Neural crest cell (in vitro differentiated cells): ENCODE measurements at places on chromosomes 6 and 20.
A peak's percentile ranks its signal among the peaks of the same experiment; 100 is the strongest.

DNA sequence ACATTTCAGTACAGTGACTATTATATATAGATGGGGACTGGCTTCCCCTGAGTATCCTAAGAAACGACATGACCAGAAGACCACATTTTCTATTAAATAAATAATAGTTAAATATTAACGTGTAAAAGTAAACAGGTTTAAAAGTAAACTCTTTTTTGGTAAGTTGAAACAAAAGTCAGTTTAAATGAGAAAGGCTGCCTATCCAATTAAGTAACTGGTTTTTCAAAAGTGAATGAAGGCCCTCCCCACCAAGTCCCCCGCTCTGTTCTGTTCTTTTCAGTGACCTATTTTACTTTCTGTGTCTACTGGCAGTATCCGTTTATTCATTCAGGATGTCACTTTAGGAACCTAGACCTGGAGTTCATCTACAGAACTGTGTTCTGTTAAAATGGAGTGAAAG, 32.0 kb downstream of the QKI start:
- H3K27ac ChIP-seq, result no peak overlapping the region
- peaks cover 2% of the 10 kb centered on the region for H3K36me3 ChIP-seq
- no peaks in the 10 kb centered on the region for H3K27me3 ChIP-seq
- H3K4me3 ChIP-seq, result no peak overlapping the region
- no peak for DNase-seq

DNA sequence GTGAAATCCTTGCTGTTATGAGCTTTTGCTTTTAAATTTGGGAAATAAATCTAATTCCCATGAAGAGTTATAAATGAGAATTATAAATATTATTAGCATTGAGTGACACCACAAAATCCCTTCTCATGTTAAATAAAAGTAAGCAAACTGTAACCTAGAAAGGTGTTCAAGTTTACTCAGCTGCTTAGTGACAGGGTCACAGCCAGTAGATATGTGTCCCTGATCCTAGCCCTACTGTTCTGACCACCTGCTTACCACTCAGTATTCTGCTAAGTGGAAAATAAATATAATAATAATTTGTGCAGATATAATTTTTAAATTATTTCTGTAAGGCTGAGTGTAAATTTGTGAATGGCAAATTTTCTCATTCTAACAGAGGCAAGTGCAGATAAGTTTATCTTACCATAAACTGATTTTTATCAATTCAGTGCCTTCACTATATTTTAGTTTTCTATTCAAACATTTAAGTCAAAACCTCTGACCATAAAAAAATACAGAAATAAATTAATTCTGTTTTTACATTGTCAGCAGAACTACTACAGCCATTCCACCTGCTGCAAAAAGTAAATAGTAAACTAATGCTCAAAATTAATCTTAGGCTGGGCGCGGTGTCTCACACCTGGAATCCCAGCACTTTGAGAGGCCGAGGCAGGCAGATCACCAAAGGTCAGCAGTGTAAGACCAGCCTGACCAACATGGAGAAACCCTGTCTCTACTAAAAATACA, 118.2 kb downstream of the TENT5A start:
- peaks cover 21% of the 10 kb centered on the region for H3K4me1 ChIP-seq
- H3K36me3 ChIP-seq, result peaks cover 8% of the 10 kb centered on the region
- no peak for DNase-seq
- no peak overlapping the region for H3K27ac ChIP-seq
- no peak overlapping the region for H3K4me3 ChIP-seq

GRCh38 chr20:33757046-33757445, 25.2 kb downstream of the ZNF341 start:
- peaks cover 7% of the 10 kb centered on the region for H3K4me1 ChIP-seq
- H3K27ac ChIP-seq, result no peak overlapping the region
- DNase-seq, result no peak
- H3K4me3 ChIP-seq, result no peak overlapping the region
- peaks cover 15% of the 10 kb centered on the region for H3K36me3 ChIP-seq

DNA sequence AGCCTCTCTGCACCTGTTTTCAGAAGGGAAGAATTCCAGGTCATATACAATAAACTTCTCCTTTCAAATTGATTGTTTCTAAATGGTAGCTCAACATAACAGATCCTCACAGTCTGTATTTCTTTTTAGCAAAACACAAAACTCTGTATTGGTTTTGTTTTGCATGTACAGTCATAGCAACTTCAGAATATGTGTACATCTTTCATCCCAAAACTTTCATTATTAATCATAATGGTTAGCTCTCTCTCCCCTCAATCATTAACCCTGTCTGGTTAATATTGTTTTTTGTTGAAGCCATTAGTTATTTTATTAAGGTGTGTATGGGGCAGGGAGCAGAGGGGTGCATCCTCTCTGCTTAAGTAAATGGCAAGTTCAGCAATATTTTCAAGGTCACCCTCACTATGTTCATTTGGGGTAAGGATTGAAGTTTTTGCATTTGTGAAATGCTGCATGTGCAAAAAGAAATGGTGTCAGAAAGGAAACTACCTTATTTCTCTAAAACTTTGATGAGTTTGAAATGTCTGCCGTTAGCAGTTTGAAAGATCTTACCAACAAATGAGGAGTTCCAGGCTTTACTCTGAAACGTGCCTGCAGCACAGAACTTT, 136.8 kb upstream of the BTBD3 start:
- H3K4me1 ChIP-seq, result peaks cover 26% of the 10 kb centered on the region
- H3K36me3 ChIP-seq, result no peaks in the 10 kb centered on the region
- H3K27me3 ChIP-seq, result no peaks in the 10 kb centered on the region
- no peak overlapping the region for H3K4me3 ChIP-seq
- no peak overlapping the region for H3K27ac ChIP-seq

DNA sequence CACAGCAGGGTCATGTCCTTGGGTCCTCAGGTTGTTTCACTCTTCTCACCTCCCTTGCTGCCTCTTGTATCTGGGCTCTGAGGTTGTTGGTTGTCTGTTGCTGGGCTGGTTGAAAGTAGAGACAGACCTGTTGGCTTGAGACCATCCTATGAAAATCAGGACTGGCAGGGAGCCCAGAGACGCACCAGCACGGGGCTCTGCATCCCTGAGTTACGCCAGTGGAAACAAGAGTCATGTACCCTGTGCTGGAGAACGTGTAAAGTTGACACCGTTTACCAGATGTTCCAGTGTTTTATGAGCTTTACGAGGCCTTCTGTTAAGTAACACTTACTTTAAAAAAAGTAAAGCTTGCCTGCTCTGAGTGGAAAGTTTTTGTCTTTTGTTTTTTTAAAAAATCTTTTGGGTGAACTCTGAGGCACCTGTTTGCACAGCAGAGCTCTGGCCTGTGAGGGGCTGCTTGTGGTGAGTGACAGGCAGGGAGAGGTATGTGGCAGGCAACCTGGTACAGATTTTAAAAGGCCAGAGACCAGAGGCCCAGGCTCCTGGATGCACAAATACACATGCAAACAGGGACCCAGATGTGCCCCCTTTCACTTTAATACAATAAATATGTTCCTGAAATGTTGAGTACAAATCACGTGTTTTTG, 260.0 kb upstream of the SUPT3H start:
- no peak overlapping the region for H3K4me3 ChIP-seq
- no peaks in the 10 kb centered on the region for H3K36me3 ChIP-seq
- H3K4me1 ChIP-seq, result no peaks in the 10 kb centered on the region
- DNase-seq, result no peak
- H3K27me3 ChIP-seq, result no peaks in the 10 kb centered on the region

GRCh38 chr6:32148289-32149091, 3.2 kb downstream of the PRRT1 start:
- H3K4me1 ChIP-seq, result peaks cover 38% of the 10 kb centered on the region
- H3K36me3 ChIP-seq, result peaks cover 3% of the 10 kb centered on the region
- peak overlapping the region; percentile 31 for H3K27ac ChIP-seq
- DNase-seq, result no peak
- H3K27me3 ChIP-seq, result no peaks in the 10 kb centered on the region
- H3K4me3 ChIP-seq, result peak overlapping the region; percentile 45

DNA sequence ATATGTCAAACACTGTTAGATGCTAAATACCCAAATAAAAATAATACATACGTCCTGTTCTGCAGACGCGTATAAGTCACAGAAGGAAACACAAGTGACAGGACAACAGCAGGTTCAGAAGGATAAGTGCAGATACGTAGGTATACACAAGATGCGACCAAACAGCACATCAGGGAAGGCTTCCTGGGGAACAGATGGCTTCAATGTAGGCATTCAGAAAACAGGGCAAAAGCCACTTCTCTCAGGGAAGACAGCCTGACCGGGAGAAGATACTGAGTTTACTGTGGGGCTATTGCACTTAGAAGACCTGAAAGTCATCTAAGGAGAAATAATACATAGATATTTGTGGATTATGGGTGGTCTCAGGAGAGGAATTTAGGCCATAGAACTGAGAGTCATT, 1.9 kb downstream of the HLA-DPA1 start:
- no peak for DNase-seq
- H3K4me3 ChIP-seq, result no peak overlapping the region
- H3K4me1 ChIP-seq, result no peaks in the 10 kb centered on the region
- H3K36me3 ChIP-seq, result no peaks in the 10 kb centered on the region
- H3K27me3 ChIP-seq, result peaks cover 24% of the 10 kb centered on the region
- no peak overlapping the region for H3K27ac ChIP-seq

- DNase-seq, result no peak
- no peaks in the 10 kb centered on the region for H3K27me3 ChIP-seq
- H3K4me1 ChIP-seq, result peaks cover 3% of the 10 kb centered on the region
- no peak overlapping the region for H3K4me3 ChIP-seq
- no peaks in the 10 kb centered on the region for H3K36me3 ChIP-seq
- no peak overlapping the region for H3K27ac ChIP-seq
Observed at GRCh38 chr6:91476000-91476399, 889.1 kb upstream of the MAP3K7 start.

DNA sequence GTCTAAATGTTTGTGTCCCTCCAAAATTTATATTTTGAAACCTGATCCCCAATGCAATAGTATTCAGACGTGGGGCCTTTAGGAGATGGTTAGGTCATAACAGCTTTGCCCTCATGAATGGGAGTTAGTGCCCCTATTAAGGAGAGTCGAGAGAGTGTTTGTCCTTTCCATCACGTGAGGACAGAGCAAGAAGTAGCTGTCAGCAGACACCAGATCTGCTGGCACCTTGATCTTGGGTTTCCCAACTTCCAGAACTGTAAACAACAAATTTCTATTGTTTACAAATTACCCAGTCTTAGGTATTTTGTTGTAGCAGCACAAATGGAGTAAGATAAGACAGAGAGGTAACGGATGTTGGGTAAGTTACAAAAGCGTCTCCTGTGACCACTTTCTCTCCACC, 46.6 kb downstream of the FAM50B start:
- no peaks in the 10 kb centered on the region for H3K4me1 ChIP-seq
- no peaks in the 10 kb centered on the region for H3K36me3 ChIP-seq
- no peak overlapping the region for H3K27ac ChIP-seq

DNA sequence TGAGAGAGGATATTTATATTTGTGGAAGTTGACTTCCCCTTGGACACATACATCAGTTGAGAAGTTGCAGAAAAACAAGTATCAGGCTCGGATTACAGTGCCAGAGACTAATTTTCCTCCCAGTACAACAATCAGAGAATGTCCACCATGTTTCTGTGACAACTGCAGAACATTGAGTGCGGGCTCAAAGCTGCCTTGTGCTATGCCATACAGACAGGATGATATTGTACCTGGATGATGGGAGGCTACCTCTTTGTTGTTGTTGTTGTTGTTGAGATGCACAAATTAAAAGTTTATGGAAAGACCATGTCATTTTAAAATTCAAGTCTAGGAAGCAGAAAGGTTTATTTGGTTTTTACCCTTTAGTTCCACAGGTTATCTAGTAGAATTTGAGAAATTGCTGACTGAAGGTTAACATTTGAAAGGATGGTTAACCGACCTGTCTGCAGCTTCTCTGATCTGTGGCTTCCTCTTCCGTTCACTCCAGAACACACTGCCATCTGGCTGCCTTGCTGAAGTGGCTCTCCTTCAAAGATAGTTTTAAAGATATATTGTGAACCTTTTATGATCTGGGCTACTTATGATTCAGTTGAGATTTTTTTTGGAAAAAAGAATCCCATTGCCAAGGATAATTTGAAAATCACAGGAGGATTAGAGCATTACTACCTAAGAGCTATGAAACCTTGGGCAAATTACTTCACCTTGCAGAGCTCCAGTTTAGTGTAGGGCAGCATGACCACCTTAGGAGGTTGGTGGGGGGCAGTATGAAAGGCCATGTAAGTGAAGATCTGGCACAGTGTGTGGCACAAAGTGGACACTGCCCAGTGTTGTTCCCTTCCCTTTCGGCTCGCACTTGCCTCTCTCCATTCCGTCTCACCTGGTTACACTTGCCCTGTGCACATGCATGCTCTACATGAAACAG, 15.9 kb downstream of the TMEM200A start:
- H3K4me3 ChIP-seq, result no peak overlapping the region
- no peak for DNase-seq
- peaks cover 3% of the 10 kb centered on the region for H3K27me3 ChIP-seq
- no peaks in the 10 kb centered on the region for H3K4me1 ChIP-seq

- H3K27ac ChIP-seq, result no peak overlapping the region
- H3K4me3 ChIP-seq, result no peak overlapping the region
- H3K4me1 ChIP-seq, result peaks cover 5% of the 10 kb centered on the region
- H3K27me3 ChIP-seq, result no peaks in the 10 kb centered on the region
Observed at GRCh38 chr20:8326191-8326590, 194.1 kb downstream of the PLCB1 start.

GRCh38 chr6:17059022-17059421, 42.8 kb upstream of the STMND1 start:
- peaks cover 3% of the 10 kb centered on the region for H3K27me3 ChIP-seq
- no peak overlapping the region for H3K4me3 ChIP-seq
- H3K36me3 ChIP-seq, result no peaks in the 10 kb centered on the region
- H3K27ac ChIP-seq, result no peak overlapping the region
- no peak for DNase-seq

DNA sequence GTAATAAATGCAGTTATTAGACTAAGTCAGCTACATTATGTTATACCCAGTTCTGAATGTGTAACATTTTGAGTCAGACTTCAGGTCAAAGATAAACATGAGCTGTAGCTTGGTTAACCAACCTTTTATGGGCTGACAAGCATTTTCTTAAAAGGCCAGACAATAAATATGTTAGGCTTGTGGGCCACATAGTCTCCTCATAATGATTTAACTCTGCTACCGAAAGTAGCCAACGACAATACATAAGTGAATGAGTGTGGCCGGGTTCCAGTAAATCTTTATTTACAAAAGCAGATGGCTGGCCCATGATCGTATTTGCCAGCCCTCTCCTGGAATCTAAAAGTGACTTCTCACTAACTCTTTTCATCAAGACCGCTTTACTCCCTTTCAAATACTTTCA, 49.9 kb downstream of the ATG5 start:
- H3K4me3 ChIP-seq, result no peak overlapping the region
- H3K27ac ChIP-seq, result no peak overlapping the region
- no peaks in the 10 kb centered on the region for H3K27me3 ChIP-seq
- peaks cover 7% of the 10 kb centered on the region for H3K36me3 ChIP-seq

- H3K27me3 ChIP-seq, result peaks cover 100% of the 10 kb centered on the region
- peaks cover 52% of the 10 kb centered on the region for H3K4me1 ChIP-seq
- peaks cover 4% of the 10 kb centered on the region for H3K36me3 ChIP-seq
Observed at GRCh38 chr6:10391299-10391630, 23.6 kb downstream of the TFAP2A start.

DNA sequence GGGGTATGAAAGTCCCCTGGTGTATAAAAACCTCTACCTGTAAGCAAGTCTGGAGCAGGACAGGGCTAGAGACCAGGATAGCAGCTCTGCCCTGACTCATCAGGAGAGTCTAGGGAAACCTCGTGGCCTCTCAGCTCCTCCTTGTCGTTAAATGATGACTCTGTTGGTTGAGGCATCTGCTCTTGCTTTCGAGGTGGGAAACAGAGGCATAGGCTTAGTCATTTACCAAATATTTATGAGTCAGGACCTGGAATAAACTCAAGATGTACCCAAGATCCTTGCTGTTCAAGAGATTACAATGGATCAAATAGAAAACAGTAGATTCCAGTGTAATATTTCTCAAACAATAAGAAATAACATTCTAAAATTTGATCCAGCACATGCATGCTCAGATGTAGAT, 5.5 kb downstream of the MANBAL start:
- peaks cover 41% of the 10 kb centered on the region for H3K4me1 ChIP-seq
- no peak overlapping the region for H3K27ac ChIP-seq
